Dermis blood vessel endothelial cell (primary cell): ENCODE measurements at places on chromosomes 1 and 21. TPM values are rescaled to one million over a fixed set of nuclear protein-coding genes. Genes with fewer than 3 reads are reported as not detected.

- no peak for DNase-seq
These were observed 138.0 kb upstream of the DNAH14 start for GRCh38 chr1:224791362-224791941.

- DNase-seq, result peak; percentile 70
These were observed 39.1 kb upstream of the PRSS38 start for GRCh38 chr1:227776331-227776771.

Gene COL18A1
- 309 and 317 TPM in 2 replicates for total RNA-seq

DNA sequence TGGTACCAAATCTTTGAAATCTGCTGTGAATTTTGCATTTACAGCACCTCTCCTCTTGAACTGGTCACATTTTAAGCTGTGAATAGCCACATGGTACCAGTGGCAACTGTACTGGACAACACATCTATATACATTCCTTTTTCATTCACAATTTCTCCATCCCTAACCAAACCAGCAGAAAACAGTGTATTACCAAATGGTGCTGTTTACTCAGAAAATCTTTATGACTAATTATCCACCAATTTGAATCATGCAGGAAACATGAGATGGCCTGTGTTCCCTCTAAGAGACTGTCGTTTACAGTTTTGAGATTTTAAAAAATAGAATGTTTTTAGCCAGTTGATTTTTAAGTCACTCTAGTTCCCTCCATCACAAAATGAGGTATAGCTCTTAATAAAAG is 17.6 kb upstream of the CCT8 start:
- DNase-seq, result peak; percentile 52

Gene CFHR1
- total RNA-seq, result not detected in 2 replicates

DNA sequence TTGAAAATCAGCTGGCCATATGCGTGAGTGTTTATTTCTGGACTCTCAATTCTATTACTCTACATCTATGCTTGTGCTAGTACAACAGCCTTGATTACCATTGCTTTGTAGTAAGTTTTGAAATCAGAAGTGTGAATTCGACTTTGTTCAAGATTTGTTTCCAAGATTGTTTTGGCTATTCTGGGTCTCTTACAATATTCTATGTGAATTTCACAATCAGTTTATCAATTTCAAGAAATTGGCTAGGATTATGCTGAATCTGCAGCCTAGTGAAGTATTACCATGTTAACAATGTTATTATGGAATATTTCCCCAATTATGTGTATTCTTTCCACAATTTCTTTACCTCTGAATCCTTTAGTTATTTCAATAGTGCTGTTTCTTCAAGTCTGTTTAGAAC is 19.5 kb downstream of the SFPQ start:
- no peak for DNase-seq

Gene FMO5
- 3.6 and 5.3 TPM in 2 replicates for total RNA-seq

Gene PER3
- 1.9 and 2.7 TPM in 2 replicates for total RNA-seq

DNA sequence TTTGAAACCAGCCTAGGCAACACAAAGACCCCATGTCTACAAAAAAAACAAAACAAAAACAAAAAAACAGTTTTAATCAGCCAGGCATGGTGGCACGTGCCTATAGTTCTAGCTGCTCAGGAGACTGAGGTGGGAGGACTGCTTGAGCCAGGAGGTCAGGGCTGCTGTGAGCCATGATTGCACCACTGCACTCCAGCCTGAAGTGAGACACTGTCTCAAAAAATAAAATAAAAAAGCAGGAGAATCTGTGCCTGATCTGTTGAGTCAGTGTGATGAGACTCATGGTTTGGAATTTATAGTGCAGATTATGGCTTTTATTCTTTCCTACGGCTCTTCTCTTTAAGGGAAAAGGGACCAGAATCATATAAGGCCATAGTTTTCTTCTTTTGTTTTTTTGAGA is 16.5 kb downstream of the TRIT1 start:
- DNase-seq, result no peak

- DNase-seq, result peak; percentile 21
These were observed 831.4 kb downstream of the ADGRL2 start for GRCh38 chr1:82632155-82632554.

DNA sequence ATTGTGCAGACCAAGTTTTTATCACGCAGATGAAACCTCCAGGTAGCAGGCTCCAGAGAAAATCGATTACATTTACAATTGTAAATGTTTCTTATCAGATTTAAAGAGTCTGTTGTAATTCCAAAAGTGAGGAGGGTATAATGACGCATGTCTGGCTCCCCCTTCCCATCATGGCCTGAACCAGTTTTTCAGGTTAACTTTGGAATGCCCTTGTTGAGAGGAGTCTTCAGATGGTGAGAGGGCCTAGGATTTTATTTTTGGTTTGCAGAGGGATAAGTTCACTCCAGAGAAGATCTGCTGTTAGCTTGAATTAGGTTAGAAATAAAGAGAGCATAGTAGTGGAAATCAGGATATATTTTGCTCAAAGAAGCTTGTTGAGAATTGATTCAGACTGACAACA is 1028.3 kb upstream of the B3GALT2 start:
- DNase-seq, result no peak

Gene PAPPA2
- total RNA-seq, result under 0.01 and 0.05 TPM in 2 replicates

Gene EXTL1
- not detected in 2 replicates for total RNA-seq

GRCh38 chr21:20254964-20255363 is 743.2 kb upstream of the NCAM2 start:
- no peak for DNase-seq

- no peak for DNase-seq
These were observed 54.2 kb downstream of the WDR64 start for GRCh38 chr1:241706257-241706656.

DNA sequence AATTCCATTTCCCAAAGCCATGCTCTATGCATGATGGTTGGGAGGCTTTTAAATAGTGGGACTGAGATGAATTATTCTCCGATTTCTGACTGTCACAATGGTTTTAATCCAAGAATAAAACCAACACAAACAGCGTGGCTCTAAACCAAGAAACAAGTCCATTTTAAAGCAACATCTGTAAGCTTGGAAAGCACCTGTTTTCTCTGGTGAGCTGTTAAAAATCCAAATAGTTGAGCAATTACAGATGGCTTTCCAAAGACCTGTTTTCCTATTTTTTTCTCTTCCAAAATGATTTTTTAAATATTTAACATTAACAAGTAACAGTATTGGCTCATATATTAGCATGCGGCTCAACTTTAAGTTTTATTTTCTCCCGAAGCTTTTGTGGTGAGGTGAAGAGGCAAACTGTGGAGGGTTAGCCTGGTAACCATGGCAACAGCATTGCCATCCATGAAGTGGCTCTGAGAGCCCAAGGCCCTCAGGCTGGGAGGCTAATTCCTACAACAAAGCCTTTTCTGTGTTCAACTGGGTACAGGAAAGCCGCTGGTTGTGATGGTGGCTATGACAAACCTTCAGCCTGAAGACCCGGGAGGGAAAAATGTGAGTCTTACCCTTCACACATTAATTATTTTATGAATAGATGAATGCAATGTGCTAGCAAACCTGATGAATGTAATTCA is 56.7 kb upstream of the B3GALT5 start:
- DNase-seq, result no peak

DNA sequence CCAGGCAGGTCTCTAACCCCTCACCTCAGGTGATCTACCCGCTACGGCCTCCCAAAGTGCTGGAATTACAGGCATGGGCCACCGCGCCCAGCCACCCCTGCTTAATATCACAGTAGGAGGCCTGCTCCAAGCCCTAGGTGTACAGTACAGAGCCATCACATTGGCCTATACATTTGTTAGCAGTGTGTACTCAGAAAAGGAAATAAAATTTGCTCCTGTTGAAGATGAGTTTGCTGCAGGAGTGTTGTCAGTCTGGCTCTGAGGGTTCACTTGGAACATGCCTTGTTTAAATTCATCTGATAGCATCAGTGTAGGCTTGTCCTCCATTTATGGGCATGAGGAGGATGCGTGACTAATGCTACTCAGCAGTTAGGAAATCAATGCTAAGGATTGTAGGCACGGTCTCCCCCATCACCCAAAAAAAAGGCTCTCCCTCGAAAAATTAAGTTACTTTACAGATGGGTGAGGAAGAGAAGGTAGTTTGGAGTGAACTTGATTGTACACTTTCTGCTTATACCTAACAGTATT is 4.6 kb upstream of the ENAH start:
- peak; percentile 76 for DNase-seq

Gene PAQR6
- 0.19 and 0.68 TPM in 2 replicates for total RNA-seq

DNA sequence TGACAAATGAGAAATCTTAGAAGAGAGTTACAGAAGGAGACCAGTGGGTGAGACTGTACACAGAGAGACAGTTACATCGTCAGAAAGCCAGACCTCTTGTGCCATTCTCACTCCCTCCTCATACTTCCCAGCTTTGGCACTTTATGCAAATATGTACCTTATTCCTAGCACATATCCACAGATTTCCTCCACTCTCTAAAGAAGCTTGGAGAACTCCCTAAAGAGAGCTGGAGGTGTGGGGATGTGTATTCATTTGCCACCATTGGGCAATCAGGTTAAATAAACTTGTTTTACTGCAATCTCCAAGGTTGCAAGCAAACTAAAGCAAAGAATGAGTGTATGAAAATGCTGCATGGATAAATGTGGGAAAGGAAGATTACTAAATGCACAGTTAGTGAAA is 380.9 kb upstream of the PRMT6 start:
- DNase-seq, result no peak

DNA sequence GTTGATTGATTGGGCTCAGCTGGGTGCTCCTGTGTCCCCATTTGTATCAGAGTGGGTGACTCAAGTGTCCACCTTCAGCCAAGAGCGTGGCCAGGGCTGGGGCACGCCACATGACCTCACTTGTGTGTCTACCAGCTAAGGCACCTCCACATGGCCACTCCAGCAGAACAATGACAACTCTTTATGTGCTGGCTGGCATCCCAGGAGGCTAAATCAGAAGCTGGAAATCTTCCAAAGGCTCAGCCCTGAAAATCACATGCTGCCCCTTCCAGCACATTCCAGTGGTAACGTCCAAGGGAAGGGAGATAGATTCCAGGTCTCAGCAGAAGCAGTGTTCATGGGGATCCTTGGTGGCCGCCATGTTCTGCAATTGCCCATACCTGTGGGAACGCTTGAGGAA is 585.5 kb downstream of the AJAP1 start:
- DNase-seq, result no peak
